ENCODE measurements at places on chromosomes 4 and X. TPM values are rescaled to one million over a fixed set of nuclear protein-coding genes. Genes with fewer than 3 reads are reported as not detected.
A peak's percentile ranks its signal among the peaks of the same experiment; 100 is the strongest.

DNA sequence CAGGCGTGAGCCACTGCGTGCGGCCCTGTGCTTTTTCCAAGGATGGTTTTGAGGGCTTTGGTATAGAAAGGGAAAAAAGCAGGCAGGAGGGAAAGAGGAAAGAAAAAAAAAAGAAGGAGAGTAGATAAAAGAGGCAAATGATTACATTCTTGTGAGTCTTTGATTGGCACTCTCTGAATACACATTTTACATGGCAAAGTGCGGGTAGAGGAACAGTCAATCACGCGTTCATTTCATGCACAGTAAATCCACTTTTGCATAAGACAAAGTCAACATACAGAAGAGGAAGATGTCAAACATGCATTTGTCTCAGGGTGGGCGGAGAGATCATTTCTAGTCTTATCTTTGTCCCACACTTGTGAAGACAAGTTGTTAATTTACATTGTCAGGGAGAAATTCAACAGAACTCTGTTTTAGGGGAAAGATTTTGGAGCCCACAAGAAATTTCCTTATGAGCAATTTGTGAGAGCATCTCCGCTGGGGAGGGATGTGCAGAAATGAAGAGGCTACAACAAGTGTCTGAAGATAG, 183.2 kb downstream of the DHRSX start:
- no peak for DNase-seq

DNA sequence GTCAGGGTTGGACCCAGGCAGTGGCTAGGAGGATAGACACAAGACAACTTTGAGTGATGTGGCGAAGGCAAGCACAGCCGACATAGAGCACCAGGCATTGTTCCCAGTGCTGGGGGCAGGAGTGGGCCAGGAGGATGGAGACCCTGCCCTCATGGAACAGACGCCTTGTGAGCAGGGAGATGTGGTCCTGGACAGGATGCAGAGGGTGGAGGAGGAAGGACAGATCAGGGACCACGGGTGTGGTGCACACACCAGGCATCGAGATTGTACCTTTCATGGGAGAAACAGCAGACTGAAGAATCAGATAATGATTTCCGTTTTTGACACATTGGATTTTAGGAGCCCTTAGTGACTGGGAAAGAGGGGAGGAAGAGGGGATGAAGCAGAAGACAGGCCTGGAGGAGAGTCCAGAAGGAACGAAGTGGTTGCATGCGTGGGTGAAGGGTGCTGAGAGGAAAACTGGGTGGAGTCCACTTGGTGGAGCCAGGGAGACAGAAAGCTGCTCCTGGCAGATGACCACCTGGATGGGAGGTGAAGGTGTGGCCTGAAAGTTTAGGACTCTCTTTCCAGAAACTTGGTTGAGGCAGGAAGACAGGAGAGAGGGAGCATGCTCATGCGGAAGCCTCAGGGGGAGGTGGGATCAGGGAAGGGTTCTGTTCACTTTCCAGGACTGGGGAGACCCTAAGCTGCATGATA, 27.9 kb upstream of the MAP3K15 start:
- DNase-seq = no peak

- DNase-seq = no peak
These were observed 2.9 kb upstream of the CXCL1 start for GRCh38 chr4:73866246-73866645.

DNA sequence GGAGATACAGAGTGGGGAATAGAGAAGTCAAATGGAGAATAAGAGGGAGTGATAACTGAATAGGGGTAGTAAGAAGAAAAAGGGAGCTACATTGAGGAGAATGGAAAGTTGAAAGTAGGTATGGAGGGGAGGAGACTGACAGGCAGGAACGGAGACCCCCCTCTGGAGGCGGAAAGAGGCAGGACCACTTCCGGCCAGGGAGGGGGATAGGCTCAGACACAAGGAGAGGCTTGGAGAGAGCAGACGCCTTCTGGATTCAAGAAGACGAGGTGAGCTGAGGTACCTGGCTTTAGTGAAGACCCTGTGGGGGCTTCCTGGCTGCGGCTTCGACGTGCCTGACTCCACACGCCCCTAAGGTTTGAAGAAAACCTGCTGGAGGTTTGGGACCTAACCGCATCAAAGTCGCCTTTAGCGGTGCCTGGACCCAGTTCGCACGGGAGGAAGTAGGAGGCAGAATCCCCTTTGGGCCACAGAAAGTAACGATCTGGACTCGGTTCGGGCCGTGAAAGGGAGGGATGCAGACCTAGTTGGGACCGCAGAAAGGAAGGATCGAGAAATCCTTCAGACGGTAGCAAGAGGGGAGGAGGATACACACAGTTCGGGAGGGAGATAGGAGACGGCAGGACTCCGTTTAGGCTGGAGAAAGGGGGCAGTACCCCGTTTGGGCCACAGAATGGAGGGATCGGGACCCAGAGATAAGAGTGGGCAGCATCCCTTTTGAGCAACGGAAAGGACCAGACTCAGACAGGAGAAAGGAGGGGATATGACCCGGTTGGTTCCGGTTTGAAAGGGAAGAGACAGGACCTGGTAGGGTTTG, at the start of gene TRO:
TRO (plus strand) TSS at position 215 of the 817 bp plus-strand sequence. CDS start 1,423 bp downstream, outside the sequence.
- peak; percentile 56 for DNase-seq

- DNase-seq = no peak
These were observed 211.2 kb downstream of the GBA3 start for GRCh38 chr4:22903913-22904312.

DNA sequence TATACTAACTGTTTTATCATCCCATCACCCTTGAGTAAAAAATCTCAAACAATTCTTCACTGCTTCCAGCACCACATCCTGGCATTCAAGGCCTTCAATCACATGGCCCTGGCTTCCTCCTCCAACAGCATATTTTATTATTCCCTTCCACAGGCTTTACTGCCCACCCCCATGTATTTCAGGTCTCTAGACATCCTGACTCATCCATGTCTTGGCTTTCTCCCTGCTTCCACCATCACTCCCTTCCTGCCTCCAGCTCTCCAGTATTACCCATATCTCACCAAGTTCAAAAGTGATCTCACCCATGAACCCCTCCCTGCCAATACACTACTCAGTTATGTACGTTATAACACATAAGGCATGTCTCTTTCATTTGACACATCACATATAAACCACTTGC, 34.7 kb upstream of the PLAC1 start:
- DNase-seq = no peak

DNA sequence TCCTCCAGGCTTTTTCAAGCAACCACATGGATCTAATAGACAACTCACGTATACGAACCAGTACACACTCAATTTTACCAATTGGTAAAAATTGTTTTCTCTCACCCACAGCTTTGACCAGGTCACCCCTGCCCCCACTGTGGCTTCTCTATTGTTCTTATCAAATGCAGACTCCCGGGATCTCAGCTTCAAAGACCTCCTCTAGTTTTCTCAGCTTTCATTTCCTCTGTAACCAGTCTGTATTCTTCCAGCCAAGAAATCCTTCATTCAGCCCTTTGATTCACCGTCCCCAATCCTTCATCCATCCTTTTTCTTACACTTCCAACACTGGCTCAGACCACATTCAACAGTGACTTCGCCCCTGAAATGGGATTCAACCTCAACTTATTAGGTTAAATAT, 120.7 kb downstream of the CORIN start:
- DNase-seq = no peak

DNA sequence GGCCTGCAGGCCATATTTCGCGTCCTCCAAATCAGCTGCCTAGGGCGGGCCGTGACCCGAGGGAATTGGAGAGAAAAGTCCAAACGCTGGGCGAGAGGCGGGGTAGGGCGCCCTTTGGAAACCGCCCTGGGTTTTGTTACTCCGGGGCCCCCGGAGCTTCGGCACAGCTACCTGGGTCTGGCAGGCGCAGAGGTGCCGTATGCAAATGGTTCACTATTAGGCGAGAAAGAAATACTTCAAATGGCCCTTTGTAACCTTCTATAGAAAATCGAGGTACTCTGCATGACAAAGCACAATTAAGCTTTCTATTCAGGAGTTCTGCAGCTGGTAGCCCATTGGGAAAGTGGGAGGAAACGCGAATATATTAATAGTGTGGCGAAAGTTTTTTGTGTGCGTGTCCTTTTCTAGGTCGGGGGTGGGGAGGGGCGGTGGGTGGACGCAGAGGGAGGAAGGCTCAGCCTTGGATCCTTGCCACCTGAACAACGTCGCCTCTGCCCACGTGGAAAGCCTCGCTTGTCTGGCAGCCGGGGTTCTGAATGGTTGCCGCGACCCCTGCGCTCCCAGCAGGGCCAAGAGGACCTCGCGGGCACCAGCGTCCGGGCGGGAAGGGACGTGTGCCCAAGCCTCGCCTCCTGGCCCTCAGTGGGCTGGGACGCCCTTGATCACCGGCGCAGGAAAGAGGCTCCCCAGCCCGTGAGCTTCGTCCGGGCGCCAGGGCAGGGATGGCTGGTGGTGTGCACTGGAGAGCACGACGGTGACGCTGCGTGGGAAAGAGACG, 9.5 kb downstream of the GSX2 start:
- DNase-seq = peak; percentile 33

GRCh38 chr4:38462367-38463055, 201.5 kb upstream of the KLF3 start:
- no peak for DNase-seq

Gene TLR2
- total RNA-seq = 1.7 TPM

DNA sequence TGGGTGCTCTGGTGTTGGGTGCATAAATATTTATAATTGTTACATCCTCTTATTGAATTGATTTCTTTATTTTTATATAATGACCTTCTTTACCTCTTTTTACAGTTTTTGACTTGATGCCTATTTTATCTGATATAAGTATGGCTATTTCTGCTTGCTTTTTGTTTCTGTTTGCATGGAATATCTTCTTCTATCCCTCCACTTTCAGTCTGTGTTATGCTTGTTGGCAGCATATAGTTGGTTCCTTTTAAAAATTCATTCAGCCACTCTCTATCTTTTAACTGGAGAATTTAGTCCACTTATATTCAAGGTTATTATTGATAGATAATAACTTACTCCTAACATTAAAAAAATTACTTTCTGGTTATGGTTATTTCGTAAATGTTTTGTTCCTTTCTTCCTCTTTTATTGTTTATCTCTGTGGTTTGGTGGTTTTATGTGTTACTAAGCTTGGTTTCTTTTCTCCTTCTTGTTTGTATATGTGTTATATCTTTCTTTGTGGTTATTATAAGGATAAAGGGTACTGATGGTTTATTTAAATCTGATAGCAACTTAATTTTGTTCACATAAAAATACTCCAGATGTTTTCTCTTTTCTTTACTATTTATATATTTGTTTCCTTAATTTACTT, 69.5 kb downstream of the IL15 start:
- no peak for DNase-seq

Gene BANK1
- 0.68 TPM for total RNA-seq

Gene RHOXF1
- not detected for total RNA-seq

- DNase-seq = no peak
These were observed 30.4 kb upstream of the APELA start for GRCh38 chr4:164846566-164846965.

DNA sequence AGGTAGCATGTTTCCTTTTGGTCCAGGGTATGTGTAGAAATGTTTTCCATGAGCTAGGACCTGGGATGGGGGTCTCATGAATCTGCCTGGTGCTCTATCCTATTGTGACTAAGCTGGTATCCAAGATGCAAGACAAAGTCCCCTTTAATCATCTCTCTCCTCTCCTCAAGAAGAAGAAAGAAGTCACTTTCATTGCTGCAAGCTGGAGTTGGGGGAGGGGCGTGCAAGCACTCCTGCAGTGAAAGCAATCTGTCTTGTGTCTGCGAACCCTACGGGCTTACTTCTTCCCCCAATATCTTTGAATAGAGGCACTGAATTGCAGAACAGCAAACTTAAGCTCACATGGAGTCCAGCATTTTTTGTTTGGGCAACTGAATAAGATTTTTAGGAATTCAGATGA, 27.2 kb upstream of the GRPR start:
- peak; percentile 20 for DNase-seq

DNA sequence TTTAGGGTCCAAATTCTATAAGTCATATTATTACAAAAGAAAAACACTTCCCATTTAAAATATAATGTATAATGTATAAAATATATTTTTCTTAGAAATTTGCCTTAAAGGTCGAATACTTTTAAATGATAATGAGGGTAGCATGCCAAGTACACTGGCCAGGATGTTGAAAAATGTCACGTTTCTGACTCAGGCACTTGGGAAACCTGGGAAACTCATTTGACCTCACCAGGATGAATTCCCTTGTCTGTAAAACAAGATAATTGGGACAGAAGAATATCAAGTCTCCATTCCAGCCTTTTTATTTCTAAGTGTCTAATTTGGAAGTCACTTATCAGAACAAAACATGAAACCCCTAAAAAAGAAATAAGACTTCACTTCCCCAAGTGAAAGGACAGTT, 3.4 kb upstream of the SLC39A8 start:
- no peak for DNase-seq

DNA sequence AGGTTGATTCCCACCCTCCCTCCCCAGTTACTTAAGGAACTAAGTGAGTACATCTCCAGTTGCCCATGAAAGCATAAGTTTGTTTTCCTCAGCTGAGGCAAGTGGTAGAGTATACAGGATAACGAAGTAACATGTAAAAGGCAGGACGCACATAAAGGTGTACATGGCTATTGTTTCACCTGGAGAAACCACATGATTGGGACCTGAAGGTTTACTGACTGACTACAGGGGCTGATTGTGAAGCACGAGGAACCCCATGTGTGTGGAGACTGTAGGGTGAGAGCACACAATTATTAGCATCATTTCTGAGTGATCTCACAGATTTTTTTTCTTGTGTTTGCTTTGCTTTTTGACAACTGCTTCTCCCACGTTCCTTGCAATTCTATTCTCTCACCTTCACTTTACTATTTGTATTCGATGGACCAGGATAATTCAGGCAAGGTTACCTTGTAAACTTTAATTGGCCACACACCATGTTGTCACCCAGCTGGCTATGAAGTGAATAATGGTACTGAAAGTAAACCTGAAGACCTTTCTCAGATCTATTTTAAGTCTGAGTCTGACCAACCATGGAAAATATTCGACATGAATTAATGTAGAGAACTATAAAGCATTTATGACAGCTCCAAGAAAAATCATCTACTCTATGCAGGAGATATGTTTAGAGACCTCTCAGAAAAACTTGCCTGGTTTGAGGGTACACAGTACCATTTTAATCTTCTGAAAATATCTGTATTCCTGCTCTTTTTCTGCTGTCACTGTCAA, 102.5 kb upstream of the MYOZ2 start:
- no peak for DNase-seq

- DNase-seq = no peak
These were observed 4.3 kb downstream of the EPHA5 start for GRCh38 chr4:65665771-65666523.

Gene HPSE
- total RNA-seq = 3.7 TPM

GRCh38 chr4:8258552-8259212, 10.9 kb upstream of the HTRA3 start:
- no peak for DNase-seq

DNA sequence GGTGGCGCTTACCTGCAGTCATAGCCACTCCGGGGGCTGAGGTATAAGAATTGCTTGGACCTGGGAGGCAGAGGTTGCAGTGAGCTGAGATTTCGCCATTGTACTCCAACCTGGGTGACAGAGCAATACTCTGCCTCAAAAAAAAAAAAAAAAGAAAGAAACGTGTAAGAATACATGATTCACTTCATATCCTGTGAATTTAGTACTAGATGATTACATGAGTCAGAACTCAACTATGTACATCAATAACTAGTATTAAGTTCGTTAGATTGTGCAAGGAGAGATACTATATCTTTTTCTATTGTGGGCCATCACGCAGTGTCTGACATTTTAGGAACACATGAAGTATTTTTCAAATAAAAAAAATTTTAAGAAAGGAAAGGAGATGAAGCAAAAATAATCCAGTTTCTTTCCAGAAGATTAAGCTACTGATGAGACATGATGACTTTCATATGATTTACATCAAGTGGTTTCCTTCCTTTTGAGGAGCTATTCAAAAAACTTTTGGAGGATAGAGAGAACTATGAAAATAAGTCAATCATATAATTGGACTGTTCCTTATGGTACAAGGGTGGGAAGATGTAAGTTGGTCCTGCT, 64.7 kb upstream of the EXOC1L start:
- no peak for DNase-seq

Gene FATE1
- not detected for total RNA-seq

All from WTC11 (cell line).